ENCODE measurements at places on chromosomes 6 and 20.

GRCh38 chr20:37228082-37228481, 33.5 kb downstream of the GHRH start:
- DNase-seq = no peak

DNA sequence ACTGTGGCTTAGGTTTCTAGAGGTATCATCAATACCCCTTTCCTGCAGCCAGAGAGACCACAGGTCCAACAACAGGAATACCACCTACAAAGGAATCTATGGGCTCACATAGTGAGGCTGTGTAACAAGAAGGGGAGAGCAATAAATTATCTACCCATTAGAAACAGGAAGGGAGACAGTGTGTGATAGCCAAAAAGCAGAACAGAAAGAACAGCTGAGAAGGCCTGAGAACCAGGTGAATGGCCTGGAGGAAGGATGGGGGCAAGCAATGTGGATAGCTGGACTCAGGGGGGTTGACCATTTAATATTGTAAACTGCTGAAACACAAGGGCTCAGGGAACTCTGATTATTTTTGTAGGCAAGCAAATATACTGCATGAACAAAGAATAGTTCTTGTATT, 628.2 kb downstream of the COL12A1 start:
- no peak for DNase-seq

DNA sequence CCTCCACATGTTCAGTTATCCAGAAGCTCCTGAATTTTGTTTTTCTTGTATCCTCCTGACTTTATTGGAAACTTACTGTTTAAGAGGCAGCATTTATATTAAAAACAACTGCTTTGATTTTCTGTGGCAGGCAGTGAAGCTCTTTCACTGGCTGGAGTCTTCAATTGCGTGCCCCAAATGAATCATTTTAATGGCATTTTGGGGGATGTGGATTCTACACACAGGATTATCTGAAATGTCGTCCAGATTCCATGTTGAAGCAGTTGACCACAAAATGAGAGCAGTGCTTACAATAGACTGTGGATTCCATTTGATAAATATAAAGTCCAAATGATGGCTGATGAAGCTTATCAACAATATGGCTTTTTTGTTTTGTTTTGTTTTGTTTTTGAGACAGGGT, 41.0 kb upstream of the HIVEP1 start:
- no peak for DNase-seq

DNA sequence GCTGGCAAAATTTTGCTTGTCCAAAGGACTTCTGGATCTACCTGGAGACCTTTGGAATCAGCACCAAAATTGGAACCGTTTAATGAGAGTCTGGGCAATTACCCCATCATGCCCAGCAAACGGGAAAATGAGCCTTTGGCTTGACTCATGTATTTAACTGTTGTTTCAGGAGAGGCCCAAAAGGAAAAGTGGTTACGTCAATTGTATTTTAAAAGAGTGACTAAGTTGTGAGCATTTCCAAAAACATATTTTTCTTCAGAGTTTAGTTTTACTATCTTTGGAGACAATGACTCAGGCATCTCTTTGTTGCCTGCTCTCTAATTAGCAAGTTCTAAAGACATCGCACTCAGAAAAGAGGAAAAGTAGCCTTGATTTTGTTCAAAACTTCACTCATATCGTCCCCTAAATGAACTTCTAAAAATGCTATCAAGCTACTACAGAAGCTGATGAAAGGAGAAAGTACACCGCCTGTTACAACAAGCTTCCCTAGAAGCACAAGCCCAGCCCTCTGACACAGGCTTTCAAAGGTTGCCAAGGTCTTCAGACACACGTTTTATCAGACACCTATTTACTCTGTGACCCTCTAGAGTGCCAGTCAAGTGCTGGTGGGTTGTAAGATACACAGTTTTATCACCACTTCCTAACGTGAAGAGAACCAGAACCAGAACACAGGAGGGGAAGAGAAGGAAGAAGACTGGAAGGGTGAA, 146.2 kb downstream of the TBX18 start:
- no peak for DNase-seq

- DNase-seq = no peak
Observed at GRCh38 chr20:48338717-48339116, 489.1 kb downstream of the PREX1 start.

GRCh38 chr6:109743739-109744138, 52.6 kb downstream of the FIG4 start:
- DNase-seq = no peak

DNA sequence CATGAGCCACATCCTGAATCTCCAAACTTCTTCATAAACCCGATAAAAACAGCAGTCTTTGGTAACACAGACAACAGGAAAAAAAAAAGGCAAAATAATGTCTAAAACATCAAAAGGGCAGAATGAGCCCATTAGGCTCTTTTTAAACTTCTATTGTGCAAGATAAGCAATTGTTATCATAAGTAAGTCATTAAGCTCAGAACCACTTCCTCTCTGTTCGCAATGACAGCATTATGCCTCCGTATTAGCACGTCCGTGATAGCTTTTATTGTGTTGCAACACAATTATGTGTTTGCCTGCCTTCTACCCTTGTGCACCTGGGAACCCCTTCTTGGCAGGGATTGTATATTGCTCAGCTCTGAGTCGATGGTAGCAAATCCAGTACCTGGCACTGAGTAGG, 147.1 kb downstream of the LRFN2 start:
- no peak for DNase-seq

GRCh38 chr6:13787137-13787536, 27.2 kb downstream of the MCUR1 start:
- no peak for DNase-seq

DNA sequence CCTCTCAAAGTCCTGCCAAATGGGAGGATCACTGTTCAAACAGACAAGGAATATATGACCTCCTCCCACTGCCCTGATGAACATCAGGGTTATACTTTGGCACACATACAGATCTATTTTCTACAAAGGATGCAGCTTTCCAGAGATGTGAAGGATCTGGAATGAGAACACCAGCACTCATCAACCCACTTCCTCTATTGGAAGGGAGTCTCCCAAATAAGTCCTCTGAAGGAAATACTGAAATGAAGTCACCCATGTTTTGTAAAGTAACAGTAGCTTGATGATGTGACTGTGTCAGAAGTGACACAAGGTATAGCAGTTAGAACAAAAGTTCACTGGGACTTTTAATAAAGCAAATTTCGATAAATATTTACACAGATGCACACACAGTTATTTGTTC, 104.9 kb downstream of the OGFRL1 start:
- no peak for DNase-seq

DNA sequence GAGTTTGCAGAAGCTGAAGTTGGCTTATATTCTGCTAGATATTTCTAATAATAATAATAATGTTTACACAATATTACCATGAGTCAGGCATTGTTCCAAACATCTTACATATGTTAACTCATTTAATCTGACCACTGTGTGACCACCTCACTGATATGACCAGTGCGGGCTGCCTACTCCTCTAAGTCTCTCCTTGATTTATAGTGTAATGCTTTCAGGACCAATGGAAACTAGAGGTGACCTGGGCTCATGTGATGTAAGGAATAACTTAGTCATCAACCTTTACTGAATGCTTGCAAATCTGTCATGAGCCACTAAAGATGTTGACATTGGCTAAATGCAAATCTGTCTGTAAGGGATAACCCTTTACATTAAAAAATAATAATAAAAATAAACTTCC, 51.1 kb upstream of the GPR6 start:
- DNase-seq = no peak

DNA sequence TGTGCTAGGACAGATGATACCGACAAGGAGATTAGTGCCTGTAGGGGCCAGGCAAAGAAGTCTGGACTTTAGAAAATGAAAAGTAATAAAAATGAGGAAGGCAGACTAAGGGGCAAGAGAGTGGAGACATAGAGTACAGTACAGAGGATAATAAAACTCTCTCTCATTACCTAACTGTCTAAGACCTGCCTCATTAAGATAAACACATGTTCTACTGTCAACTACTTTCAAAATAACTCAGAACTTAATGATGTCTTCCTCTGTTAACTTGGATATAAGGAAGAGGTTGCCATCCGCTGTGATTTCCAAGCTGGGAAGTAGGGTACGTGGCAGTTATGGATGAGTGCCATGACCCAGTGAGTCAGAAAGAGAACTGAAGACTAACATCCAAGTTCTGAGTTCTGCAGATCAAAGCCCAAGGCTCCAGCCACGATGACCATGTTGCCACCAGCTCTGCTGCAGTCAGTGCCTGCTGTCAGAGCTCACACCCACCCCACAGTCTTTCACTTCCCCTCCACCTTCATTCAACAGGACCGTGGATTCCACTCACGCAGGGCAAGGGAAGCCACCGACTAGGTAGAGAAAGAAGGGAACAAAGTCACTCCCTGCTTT, 81.8 kb downstream of the KIF16B start:
- no peak for DNase-seq

DNA sequence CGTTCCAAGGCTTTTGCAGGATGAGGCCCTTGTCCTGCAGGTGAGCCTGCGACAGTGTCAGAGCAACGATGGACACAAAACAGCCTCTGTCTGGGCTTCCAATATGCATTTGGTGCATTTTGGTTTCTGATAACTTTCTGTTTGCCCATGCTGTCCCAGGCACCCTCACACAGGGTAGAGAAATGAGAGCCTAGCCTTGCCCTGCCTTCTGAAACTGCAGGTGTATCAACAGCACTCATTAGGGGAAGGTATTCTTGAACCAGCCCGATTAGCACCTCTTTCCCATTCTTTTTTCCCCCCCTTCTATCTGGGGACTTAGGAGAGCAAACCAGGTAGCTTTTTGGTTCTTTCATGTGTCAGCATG, 30.3 kb downstream of the CHMP4B start:
- DNase-seq = no peak
